ENCODE measurements at places on chromosomes 1 and 21. TPM values are rescaled to one million over a fixed set of nuclear protein-coding genes. Genes with fewer than 3 reads are reported as not detected.

PDZK1 gene
- 2.1 TPM for total RNA-seq

MYOG gene
- not detected for total RNA-seq

LCE1B gene
- not detected for total RNA-seq

SFN gene
- total RNA-seq, result not detected

DAB1 gene
- not detected for total RNA-seq

OR2G6 gene
- not detected for total RNA-seq

KRTAP10-7 gene
- total RNA-seq, result not detected

LRRC3 gene
- total RNA-seq, result 3.0 TPM

HTR1D gene
- not detected for total RNA-seq

GJA9 gene
- total RNA-seq, result not detected

SLC44A3 gene
- 3.8 TPM for total RNA-seq

ELAPOR1 gene
- 1.2 TPM for total RNA-seq

SV2A gene
- total RNA-seq, result 16.6 TPM

FAM72A gene
- 7.2 TPM for total RNA-seq

ADORA1 gene
- total RNA-seq, result not detected

NMNAT2 gene
- 0.60 TPM for total RNA-seq

NR1I3 gene
- not detected for total RNA-seq

OVAAL gene
- total RNA-seq, result not detected

PDE9A gene
- total RNA-seq, result 10.3 TPM

CDKN2C gene
- total RNA-seq, result 222 TPM

CD5L gene
- not detected for total RNA-seq

CD34 gene
- total RNA-seq, result 0.44 TPM
